ENCODE measurements at places on chromosomes 7 and 10.

DNA sequence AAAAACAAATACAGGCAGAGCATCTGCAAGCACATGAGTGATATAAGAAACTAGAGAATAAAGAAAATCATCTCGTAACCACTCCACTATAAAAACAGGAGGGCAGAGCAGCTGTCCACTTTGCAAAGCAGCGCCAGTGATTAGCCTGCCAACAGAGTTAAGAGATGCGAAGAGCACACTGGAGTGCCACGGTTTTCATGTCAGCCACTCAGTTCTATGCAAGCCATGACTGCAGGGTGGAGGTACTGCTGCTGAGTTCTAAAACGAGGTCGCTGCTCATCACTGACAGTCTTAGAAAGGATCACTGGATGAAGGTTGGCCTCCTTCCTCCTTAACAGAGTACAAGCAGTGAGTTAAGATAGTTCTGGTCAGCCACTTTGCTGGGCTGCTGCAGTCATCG lies 58.5 kb downstream of the FGFR2 start:
- no peak for DNase-seq

GRCh38 chr7:112006071-112006470 lies 200.1 kb downstream of the DOCK4 start:
- DNase-seq: no peak

GRCh38 chr7:92968502-92968901 lies 132.1 kb upstream of the CDK6 start:
- DNase-seq: no peak

DNA sequence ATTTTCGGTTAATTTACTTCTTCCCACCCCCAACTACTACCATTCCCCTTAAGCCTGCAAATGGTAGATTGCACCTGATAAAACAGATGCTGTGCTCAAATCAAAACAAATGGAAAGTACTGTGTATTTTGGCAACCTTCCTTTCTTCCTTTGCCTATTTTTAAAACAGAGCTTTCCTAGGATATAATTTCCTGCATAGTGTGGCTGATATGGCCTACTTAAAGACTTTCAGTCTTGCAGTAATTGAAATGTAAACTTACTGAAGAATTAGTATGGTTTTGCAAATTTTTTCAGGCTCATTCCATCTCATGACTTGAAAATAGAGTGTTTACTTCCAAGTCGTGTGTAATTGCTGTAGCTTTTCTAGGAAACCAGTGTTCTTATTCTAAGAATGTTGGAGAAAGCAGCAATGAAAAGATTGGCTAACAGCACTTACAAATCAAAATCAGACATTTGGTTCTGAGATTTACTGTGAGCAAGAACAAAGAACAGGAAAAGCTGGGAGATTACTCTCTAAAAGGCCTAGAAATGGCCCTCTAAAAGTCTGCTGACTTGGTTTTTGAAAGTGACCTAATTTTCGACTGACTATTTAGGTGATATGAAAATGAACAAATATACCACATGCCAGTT lies 52.0 kb downstream of the REEP3 start:
- no peak for DNase-seq

GRCh38 chr10:89633484-89633883 lies 11.6 kb downstream of the PANK1 start:
- DNase-seq: no peak

All from activated T-helper 1 cell treated with anti-CD3 and anti-CD28 coated beads, Interleukin-2, amount 50 U/mL, for 16 hours (primary cell).